ENCODE measurements at places on chromosomes 7 and 10.
A peak's percentile ranks its signal among the peaks of the same experiment; 100 is the strongest.

DNA sequence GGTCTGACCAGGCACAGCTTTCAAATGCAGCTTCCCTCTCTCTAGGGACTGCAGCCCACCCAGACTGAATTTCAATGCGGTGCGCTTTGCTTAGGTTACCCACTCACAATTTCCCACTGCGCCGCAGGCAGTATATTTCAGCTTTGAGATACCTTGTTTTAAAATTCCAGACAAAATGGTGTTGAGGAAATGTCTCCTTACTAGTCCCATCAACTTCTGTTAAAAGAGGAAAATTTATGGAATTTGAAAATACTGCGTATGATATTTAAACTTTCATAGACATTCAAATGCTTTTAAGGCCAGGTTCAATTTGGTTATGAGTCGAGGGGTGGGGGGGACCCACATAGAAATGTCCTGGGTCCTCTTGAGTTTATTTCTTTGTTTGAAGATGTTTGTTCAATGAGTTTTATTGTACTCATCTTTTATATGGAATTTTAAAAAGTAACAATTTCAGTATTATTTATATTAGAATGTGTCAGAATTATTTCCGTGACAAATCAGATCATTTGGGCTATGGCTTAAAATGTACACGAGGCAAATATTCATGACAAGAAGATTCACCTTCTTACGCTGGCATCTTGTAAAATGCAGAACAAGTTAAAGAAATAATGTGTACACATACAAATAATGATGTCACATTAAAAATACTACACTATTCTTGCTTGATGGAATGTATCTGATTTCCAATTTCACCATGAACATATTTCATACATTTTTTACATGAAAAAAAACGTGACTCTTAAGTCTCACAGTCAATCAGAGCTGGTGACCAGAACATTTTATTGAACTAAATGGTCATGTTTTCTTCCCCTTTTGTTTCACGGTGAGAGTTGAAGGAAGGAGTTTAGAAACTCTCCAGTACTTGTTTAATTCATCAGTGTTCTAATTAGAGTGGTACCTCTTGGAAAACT, 1.3 kb downstream of the IKZF1 start:
- no peak for DNase-seq

- DNase-seq = no peak
These were observed 13.0 kb upstream of the INSIG1 start for GRCh38 chr7:155284496-155285274.

GRCh38 chr10:101217450-101218281, 11.6 kb downstream of the LBX1 start:
- DNase-seq = no peak

- no peak for DNase-seq
These were observed 58.1 kb downstream of the FHIP2A start for GRCh38 chr10:114879541-114880158.

DNA sequence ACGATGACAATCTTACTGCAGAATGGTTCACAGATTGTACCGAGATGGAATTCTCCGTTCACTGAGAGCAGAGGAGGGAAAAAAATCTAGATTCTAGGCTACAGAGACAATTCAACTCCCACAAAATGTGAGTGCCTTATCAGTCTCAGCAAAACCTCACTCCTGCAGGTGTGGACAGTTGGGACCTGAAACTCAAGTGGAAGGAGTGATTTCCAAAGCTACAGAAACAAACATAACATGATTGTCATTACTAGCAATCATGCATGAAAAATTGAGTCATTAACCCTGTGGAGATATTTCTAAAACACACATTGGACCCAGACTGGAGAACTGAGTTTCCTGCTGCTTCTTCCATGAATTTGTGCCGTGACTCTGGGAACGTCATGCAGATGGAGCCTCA, 70.3 kb downstream of the CALML3 start:
- DNase-seq = no peak

DNA sequence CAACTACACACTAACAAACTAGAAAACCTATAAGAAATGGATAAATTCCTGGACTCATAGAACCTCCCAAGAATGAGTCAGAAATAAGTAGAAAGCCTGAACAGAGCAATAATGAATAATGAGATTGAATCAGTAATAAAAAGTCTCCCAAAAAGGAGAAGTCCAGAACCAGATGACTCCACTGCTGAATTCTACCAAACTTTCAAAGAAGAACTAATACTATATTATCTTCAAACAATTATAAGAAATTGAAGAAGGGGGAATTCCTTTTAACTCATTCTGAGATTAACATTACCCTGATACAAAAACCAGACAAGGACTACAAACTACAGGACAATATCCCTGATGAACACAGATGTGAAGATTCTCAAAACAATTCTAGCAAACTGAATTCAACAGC, 47.8 kb upstream of the CDK6 start:
- DNase-seq = no peak

GRCh38 chr7:74006451-74007241, 21.3 kb upstream of the ELN start:
- DNase-seq = no peak

GRCh38 chr7:22992874-22993840, 20.8 kb downstream of the HYCC1 start:
- no peak for DNase-seq

GRCh38 chr10:17703706-17704105, 48.3 kb upstream of the TMEM236 start:
- no peak for DNase-seq

- DNase-seq = no peak
These were observed 242.9 kb upstream of the MEOX2 start for GRCh38 chr7:15929411-15929810.

DNA sequence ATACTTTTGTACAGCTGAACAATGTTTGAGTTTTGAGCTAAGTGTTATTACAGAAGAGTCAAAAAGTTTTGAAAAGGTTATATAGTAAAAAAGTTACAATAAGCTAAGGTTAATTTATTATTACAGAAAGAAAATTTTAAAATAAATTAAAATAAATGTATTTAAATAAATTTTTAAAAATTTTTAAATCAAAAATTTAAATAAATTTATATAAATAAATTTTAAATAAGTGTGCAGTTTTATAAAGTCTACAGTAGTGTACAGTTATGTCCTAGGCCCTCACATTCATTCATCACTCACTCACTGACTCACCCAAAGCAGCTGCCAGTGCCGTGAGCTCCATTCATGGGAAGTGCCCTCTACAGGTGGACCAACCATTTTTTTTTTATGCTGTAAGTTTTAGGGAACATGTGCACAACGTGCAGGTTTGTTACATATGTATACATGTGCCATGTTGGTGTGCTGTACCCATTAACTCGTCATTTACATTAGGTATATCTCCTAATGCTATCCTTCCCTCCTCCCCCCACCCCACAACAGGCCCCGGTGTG, 462.9 kb upstream of the ZMIZ1 start:
- peak; percentile 61 for DNase-seq

- no peak for DNase-seq
These were observed 125.7 kb downstream of the GFRA1 start for GRCh38 chr10:116147147-116147905.

DNA sequence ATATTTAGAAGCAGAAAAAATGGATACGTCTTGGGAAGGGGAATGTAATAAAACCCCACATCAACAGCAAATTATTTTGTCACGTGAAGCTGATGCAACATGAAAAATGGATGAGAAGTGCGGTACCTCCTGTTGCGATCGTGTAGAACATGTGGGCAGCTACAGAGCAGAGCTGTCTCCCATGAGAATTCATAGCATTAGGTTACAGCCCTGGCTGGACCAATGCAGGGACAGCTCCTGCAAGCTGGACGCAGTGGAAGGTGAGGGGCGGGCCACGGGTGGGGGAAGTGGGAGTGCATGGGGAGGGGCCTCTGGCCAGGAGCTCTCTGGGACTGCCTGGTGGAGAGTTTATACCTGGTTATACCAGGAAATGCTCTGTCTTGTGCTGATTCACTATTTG, 120.3 kb downstream of the GATA3 start:
- DNase-seq = no peak

Measured in mammary epithelial cell (primary cell).